ENCODE measurements at places on chromosomes 7 and 10. TPM values are rescaled to one million over a fixed set of nuclear protein-coding genes. Genes with fewer than 3 reads are reported as not detected.

The TMEM213 gene
- not detected for total RNA-seq

DNA sequence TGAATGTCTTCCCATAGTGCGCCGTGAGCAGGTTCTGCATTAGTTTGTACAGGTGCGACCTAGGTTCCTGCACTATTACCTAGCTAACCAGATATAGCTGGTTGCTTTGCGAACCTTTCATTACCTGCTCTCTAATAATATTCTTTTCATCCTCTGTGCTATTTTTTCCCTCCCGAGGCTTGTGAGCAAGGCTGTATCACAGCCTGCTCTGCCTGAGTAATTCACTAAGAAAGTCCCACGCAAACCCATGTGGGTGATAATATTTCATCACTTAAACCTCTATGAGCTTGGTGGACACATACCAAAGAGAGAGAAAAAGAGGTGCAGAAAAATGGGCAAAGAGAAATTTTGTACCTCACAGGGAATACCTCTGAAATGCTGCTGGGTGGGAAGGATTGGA lies 8.4 kb downstream of the INHBA start:
- DNase-seq = no peak

The ABCC2 gene
- total RNA-seq = 0.59 TPM

- DNase-seq = no peak
These were observed 14.4 kb upstream of the GDF10 start for GRCh38 chr10:47285381-47286115.

DNA sequence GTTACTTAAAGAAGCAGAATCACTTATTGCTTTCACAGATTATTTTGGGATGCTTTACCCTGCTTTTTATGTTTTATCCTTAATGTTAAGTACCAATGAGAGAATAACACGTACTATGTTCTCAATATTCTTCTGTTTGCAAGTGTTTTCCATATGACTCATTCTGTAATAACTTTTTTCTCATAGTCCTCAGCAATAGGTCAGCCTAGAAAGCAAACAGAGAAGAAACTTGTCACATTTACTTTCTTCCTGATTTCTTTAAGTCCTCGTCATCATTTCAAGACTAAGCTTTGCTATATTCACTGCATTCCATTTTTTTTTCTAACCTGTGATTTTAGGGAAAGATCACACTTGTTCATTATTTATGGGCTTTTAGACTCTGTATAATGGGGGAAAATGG lies 6.8 kb upstream of the AGR2 start:
- no peak for DNase-seq

DNA sequence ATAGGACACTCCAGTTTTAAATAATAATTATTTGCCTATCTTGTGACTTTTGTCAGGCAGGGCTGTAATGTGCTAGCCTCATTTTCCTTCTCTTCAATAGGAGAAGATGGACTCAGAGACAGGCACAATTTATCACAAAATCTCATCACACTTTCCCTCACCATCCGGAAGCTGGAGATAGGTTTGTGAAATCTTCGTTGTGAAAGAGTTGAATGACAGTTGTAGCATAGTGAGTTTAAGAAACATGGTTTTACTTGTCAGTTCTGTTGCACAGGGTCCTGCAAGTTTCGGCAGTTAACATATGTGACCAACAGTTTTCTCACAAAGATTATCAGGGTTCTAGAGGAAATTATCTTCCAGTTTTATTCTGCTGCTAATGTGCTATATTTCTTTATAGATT lies 37.7 kb upstream of the MAP3K8 start:
- DNase-seq = no peak

DNA sequence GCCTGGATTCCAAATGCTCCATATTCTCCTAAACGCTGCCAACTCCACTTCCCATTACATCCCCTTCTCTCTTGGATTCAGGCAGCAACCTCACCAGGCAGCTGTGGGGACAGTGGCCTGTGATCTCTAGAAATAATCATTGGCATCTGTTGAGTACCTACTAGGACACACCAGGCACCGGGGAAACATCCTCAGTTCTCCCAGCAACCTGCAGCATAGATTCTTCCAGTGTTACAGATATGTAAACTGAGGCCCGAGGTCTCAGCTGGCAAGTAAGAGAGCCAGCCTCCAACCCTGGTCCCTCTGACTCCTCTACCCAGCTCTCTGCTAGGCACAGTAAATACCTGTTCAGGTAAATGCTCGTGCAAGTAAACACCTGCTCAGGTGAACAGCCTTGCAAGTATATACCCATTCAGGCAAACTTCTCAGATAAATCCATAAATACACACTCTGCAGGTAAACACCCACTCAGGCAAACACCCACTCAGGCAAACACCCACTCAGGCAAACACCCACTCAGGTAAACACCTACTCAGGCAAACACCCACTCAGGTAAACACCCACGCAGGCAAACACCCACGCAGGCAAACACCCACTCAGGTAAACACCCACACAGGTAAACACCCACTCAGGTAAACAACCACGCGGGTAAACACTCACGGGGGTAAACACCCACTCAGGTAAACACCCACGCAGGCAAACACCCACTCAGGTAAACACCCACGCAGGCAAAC lies 18.7 kb downstream of the ASB13 start:
- no peak for DNase-seq

- DNase-seq = no peak
These were observed 34.2 kb downstream of the C10orf67 start for GRCh38 chr10:23310404-23310803.

- peak; percentile 61 for DNase-seq
These were observed 9.0 kb downstream of the TACR2 start for GRCh38 chr10:69407621-69408301.

The TMEM196 gene
- total RNA-seq = not detected

GRCh38 chr10:97407211-97407951 lies 6.2 kb upstream of the RRP12 start:
- DNase-seq = peak; percentile 89

GRCh38 chr7:66356277-66356721 lies 151.2 kb downstream of the TPST1 start:
- no peak for DNase-seq

DNA sequence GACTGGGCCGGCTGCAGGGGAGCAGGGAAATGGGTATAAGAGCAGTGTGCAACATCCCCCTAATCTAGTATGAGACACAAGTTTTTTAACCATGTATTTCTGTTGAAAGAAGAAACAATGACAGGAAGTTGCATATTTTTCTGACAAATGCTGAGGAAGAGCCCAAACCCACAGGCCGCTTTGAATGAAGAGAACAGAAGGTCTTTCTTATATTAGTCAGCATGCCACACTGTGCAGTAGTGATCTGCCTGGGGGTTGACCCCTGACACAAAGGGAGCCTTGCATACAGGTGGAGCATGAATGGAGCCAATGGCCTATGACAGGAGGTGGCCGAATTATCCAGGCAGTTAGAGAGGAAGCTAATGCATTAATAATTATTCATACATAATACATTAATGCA lies 518.3 kb downstream of the PLXDC2 start:
- DNase-seq = no peak

The RADIL gene
- total RNA-seq = 0.24 TPM

- DNase-seq = no peak
These were observed 72.0 kb upstream of the FOXP2 start for GRCh38 chr7:114342431-114343179.

The PAPSS2 gene
- not detected for total RNA-seq

DNA sequence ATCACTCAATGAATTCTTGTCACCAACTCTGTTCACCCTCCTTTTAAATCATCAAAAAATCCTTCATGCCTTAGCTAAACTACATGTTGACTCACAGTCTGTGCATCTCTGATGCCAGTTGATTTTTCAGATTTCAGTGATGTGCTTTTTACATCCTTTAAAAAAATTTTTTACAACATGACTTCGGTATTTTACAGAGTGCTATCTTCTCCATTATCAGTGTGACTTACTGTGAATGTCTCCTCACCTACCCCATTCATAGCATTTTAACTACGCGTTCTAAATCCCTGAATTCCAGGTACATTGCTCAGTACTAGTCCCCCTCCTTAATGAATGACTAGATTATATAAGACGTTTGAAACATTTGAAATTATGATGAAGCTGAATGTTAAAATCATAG lies 98.7 kb downstream of the DNAH11 start:
- no peak for DNase-seq

- peak; percentile 89 for DNase-seq
These were observed at the start of gene ORAI2 for GRCh38 chr7:102433219-102434038. Gene ORAI2 (plus strand): TSS chr7:102433575. CDS start chr7:102438957, 5,382 bp downstream.

The PYROXD2 gene
- 4.3 TPM for total RNA-seq

DNA sequence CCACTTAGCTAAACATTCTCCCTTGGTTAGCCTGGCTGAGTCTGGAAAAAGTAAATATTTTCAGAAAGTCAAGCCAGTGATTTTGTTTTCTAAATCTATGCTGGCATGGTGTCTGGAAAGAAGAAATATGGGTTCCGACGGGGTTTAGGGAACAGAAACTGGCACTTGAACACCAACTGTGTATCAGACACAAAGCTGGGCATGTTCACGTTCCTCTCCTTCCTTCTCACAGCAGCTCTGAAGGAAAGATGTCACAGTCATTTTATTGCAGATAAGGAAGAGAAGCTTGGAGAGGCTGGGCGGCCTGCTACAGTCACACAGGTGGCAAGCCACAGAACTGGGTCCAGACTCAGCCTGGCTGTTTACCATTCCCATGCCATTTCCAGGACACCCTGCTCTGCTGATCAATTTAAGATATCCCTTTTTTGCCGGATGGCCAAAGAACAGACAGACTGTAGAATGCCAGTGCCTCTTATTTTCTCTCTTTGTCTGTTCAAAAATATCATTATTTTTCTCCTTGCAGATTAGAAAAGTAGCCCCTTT lies 118.8 kb downstream of the HERPUD2 start:
- no peak for DNase-seq

GRCh38 chr10:3482200-3482993 lies 302.6 kb downstream of the KLF6 start:
- peak; percentile 45 for DNase-seq

- no peak for DNase-seq
These were observed 167.0 kb downstream of the GATA3 start for GRCh38 chr10:8221451-8221850.

DNA sequence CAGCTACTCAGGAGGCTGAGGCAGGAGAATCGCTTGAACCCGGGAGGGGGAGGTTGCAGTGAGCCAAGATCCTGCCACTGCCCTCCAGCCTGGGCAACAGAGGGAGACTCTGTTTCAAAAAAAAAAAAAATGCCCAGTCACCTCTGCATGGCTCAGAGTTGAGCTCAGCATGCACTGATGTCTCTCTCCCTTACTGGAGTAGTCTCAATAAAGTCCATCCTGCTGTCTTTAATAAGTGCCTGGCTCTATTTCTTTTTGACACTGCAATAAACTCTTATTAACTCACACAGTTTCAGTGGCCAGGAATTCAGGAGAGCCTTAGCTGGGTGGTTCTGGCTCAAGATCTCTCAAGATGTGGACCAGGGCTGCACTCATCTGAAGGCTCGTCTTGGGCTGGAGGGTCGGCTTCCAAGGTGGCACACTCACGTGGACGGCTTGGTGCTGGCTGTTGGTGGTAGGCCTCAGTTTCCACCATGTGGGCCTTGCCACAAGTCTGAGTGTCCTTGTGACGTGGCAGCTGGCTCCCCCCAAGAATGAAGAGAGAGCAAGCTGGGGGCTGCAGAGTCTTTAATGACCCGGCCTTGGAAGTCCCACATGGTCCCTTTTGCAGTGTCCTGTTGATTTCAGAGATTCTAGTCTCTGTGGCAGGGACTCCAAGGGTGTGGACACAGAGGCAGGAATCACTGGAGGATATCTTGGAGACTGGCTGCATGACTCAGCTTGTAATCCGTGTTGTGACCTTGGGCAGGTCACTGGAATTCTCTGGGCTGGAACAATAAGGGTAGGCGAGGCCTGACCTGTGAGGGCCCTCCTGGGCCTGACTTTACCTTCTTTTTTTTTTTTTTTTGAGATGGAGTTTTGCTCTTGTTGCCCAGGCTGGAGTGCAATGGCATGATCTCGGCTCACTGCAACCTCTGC lies 85.9 kb upstream of the KMT2C start:
- no peak for DNase-seq

All from OCI-LY7 (cell line).